ENCODE measurements at places on chromosomes 16 and 17.

DNA sequence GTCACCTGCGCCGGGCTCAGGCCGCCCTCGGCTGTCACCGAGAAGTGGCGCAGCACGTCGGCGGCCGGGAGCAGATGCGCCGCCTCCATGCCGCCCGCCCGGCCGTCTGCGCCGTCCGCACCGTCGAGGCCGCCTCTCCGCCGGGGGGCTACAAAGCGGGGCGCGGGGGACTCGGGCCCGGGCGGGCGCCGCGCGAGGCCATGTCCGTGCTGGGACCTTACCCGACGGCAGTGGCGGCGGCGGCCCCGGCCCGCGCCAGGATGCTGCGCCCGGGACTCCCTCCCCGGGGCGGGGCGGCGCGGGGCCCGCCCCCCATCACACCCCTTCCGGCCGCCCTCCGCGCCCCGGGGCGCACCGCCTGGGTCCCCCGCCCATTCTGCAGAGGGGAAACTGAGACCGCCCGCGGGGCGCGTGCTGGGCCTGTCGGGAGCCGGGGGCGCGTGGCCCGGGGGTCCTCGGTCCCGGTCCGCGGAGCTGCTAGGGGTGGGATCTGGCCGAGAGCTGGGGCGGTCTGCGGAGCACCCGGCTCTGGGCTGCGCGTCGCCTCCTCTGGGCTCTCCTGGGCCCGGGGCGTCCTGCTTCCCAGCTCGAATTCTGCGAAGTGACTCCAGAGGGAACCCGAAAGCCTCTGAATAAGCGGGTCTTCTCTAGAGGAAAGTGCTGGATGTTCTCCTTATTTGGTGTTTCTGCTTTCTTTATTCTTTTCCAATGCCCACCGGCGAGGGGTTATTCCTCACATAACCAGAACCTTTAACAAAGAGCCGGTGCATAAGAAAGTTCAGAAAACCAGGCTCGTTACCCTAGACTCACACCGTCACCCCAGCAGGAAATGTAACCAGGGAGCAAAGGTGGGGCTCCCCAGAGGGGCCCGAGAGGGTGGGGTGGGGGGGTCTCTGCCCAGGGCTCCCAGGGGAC is at the start of gene ATP2A3:
TSS of gene ATP2A3 (minus strand) at position 235 of the 915 bp plus-strand sequence. CDS start at position 89, 146 bp downstream.
- no peak for DNase-seq

DNA sequence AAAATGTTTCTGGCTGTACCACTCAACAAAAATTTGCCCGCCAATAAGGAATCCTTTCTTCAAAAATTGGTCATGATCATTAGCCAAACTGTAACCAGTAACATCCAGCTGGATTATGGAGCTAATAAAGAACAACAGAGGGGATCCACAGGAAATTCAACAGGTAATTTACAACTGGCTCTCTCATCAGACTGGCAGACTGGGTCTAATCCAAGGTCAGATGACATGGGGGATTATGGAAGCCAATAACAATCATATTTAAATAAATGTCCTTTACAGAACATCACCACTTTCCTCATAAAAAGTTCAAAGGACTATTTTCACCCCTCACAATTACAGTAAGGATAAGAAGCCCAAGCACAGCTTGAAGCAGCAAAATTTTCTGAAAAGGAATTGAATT is 66.4 kb downstream of the KANSL1 start:
- no peak for DNase-seq

DNA sequence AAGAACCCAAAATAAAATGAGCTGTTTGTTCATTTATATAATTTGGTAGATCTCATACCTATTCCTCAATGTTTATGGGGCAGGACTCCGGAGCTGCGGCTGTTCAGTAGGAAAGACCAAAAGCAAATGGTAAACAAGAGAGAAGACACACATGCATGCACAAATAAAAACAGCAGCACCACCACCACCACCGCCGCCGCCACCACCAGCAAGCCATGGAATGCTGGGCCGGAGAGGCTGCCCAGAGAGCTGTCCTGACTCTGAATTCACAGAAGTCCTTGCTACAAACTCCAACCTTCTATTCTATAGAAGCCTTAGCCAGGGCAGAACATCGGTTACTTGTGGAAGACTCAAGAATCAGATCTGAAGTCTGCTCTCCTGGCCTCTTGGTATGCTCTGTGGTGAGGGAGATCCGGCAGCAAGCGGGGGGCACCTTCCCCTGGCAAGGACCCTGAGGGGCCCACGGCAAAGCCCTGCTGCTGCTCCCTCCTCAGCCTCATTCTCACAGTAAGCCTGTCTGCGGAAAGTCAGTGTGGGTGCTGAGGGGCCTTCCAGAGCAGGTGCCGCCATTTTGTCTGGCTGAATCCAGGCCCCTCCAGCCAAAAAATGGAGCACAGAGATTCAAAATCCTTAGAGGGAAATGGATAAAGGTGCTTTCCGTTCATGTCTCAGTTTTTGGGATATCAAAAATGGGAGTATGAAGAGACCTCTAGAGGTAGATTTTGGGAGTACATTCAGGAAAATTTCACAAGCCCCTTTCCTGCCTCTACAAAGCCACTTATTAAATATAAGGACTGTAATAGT is 6.4 kb upstream of the FOXJ1 start:
- no peak for DNase-seq

- no peak for DNase-seq
These were observed 130.8 kb downstream of the CA10 start for GRCh38 chr17:52027620-52028295.

DNA sequence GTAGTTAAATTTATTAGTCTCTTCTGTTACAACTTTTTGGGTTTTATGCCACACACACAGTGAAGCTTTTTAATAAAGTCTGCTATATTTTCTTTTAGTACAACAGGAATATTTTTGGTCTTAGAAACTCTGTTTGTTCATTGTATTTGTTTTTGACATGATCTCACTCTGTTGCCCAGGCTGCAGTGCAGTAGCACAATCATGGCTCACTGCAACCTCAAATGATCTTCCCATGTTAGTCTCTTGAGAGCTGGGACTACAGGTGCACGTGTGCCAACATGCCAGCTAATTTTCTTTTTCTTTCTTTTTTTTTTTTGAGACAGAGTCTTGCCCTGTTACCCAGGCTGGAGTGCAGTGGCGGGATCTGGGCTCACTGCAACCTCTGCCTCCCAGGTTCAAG is 27.1 kb downstream of the PPM1D start:
- DNase-seq = no peak

- no peak for DNase-seq
These were observed 308.4 kb downstream of the ZFHX3 start for GRCh38 chr16:72739577-72739976.

DNA sequence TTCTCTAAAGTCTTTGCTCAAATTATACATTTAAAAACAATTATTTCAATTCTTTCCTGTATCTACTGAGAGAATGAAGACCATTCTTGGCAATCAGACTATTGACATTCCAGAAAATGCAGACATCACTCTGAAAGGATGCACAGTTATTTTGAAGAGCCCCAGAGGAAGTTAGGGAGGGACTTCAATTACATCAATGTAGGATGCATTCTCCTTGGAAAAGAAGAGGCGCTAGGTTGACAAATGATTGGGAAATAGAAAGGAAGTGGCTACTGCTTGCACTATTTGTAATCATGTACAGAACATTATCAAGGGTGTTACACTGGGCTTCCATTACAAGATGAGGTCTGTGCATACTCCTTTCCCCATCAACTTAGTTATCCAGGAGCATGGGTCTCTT is 74.3 kb downstream of the SSH2 start:
- no peak for DNase-seq

DNA sequence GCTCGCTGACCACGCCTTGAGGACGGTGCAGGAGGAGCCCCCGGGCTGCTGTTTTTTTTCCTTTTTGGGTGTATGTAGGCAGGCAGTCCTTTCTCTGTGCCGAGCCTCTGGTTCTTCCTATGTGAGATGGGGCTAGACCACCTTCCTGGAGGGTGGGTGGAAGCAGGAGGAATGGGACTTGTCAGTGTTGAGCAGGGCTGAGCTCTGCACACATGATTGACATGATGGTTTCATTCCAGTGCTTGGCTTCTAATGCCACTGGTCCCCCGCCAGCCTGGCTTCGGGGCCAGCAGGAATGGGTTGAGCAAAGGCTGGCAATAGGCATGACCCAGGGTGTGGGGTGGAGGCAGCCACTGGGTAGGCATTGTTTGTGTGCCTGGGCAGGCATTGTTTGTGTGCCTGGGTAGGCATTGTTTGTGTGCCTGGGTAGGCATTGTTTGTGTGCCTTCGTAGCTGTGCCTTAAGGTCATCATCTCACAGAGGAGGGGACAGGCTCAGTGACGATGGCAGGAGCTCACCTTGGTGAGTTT is 14.2 kb upstream of the ADCY7 start:
- no peak for DNase-seq

- DNase-seq = no peak
These were observed 3.7 kb upstream of the ABCA9 start for GRCh38 chr17:69064476-69064875.

- DNase-seq = no peak
These were observed 78.9 kb upstream of the GNG13 start for GRCh38 chr16:879461-879861.

DNA sequence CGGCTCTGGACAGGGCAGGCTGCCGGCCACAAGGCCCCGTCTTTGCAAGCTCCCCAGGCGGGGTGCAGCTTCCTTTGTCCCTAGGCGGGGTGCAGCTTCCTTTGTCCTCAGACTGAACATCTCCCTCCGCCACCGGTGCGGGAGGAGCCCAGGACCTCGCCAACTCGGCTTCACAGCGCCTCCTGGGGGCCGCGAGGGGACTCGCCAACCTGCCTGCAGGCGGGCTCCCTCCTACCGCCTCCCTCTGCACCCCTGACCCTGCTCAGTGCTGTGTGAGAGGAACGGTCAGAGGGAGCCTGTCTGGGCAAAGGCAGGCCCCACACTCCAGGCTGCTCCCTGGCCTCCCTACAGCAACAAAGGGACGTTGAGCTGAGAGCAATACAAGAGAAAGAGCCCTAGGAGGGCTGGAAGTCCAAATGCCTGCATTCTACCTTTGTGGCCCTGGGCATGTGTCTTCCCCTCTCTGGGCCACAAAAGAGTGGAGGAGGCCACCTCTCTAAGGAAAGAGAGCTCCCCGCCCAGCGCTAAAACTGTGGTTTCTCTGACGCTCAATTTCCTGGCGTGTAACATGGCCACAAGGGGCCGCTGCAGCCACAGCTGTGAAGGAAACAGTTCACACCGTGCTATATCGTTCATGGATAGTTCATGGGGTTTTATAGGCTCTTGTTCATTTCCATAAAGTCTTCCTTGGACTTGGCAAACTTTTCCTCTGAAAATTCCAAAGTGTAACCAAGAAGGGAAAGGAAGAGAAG is 20.9 kb upstream of the KRT19 start:
- DNase-seq = peak; percentile 59

GRCh38 chr16:15790458-15790857 is 66.4 kb downstream of the MYH11 start:
- DNase-seq = no peak

GRCh38 chr17:16377941-16378341 is 3.0 kb upstream of the UBB start:
- DNase-seq = no peak

- no peak for DNase-seq
These were observed 580.1 kb downstream of the WWOX start for GRCh38 chr16:78679546-78679945.

- no peak for DNase-seq
These were observed 61.6 kb downstream of the MRTFB start for GRCh38 chr16:14132696-14133048.

GRCh38 chr16:71296584-71297340 is 7.6 kb upstream of the CMTR2 start:
- DNase-seq = no peak

- peak; percentile 62 for DNase-seq
These were observed 133.7 kb downstream of the RAB11FIP4 start for GRCh38 chr17:31524926-31525800.

DNA sequence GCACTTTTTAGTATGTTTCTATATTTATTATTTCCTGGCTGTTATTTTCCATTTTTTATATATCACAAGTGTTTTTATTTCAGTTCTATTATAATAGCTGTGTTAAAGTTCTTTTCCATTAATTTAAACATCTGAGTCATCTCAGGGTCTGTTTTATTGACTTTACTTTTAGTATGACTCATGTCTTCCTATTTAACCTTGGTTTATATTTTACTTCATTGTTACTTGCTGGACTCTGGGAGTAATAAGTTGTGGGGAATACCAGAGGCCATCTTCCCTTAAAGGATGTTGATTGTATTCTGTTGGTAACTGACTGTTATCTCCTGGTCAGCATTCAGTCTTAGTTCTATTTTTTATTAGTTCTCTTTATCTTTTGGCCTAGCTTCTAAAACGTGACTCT is 1508.2 kb downstream of the CDH11 start:
- DNase-seq = no peak

DNA sequence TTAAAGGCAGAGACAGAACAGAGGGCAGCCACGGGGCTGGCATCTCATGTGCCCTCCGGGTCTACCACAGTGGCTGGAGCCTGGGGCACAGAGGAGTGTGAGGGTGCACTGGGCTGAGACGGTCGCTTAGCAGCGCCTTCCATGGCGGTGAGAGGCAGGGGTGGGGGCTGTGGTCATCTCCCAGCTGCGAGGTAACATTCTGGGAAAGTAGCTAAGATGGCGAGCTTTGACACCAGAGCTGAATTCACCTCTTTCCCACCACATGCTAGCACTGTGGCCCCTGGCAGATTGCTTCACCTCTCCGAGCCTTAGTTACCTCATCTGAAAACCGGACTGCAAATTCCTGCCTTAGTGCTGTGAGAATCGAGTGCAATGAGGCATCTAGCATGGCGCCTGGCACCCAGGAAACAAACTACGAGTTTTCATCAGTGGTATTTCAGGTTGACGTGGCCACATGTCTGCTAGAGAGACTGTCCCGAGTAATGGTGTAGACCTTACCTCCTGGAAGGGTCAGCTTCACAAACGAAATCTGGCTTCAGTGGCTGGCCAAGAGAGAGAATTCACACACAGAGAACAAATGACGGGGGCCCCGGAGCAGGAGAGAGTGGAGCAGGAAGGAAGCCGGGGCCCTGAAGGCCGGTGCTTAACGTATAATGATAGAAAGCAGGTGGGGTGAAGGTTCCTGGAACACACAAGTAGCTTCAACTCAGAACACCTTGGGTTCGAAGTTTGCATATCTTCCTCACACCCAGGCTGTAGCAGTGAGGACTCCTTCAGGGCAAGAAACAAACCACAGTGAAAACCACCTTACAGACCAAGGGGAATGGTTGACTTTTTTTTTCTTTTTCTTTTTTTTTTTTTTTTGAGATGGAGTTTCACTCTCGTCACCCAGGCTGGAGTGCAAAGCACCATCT is 63.9 kb upstream of the RPH3AL start:
- no peak for DNase-seq

DNA sequence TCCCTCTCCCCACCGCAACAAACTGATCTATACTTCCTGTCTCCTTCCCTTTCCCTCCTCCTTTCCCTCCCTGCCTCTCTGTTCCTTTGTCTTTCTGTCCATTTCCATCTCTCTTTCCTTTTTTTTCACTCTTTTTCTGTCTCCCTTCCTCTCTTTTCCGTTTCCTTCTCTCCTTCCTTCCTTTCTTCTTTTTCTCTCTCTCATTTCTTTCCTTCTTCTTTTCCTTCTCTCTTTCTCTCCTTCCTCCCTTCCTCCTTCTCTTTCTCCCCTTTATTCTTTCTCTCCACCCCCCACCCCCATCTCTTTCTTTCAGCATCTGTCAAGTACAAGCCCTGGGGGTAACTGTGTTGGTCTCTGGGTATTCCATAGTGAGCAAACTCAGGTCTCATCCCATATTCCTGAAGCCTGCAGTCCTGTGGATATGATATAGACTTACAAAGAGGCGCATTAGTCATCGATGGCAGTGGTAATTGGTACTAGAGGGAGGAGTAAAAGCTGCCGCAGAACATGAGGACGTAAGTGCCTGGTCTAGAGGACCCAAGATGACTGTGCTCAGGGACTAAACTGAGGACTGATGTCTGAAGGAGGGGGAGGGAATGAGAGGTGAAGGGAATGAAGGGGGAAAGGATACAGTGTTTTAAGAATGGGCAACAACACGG is 50.4 kb downstream of the VAT1L start:
- no peak for DNase-seq
